Stimulated activated CD8-positive, alpha-beta memory T cell treated with anti-CD3 and anti-CD28 coated beads, Interleukin-4, amount 100 ng/mL, for 4 hours (primary cell): ENCODE measurements at places on chromosomes 1 and 21.

GRCh38 chr1:116948046-116948445 lies 38.3 kb downstream of the PTGFRN start:
- DNase-seq = no peak

- no peak for DNase-seq
These were observed 12.9 kb upstream of the RNU1-4 start for GRCh38 chr1:16727190-16728111.

- DNase-seq = no peak
These were observed 19.6 kb downstream of the CLIC4 start for GRCh38 chr1:24764848-24765247.

GRCh38 chr1:228989992-228990827 lies 254.9 kb downstream of the RHOU start:
- DNase-seq = no peak

DNA sequence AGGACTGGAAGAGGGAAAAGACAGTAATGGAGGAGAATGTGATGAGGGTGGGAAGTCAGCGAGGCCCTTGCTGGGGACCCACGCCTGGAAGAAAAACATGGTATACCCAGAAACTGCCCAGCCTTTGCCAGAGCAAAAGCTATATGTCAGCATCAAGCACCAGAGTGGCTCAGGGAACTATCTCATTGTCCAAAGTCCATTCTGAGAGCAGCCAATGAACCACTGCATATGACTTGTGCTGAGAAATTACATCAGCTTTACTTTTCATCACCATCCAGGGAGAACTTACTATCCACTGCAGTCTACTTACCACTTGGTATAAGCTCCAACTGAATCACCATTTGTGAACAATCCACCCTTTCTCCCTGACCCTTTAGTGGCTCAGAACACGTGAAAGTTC lies 148.1 kb downstream of the TTLL7 start:
- DNase-seq = no peak

- DNase-seq = no peak
These were observed 61.2 kb downstream of the DNM3 start for GRCh38 chr1:171902527-171902926.

GRCh38 chr1:229336345-229336744 lies 6.5 kb downstream of the CCSAP start:
- DNase-seq = no peak

DNA sequence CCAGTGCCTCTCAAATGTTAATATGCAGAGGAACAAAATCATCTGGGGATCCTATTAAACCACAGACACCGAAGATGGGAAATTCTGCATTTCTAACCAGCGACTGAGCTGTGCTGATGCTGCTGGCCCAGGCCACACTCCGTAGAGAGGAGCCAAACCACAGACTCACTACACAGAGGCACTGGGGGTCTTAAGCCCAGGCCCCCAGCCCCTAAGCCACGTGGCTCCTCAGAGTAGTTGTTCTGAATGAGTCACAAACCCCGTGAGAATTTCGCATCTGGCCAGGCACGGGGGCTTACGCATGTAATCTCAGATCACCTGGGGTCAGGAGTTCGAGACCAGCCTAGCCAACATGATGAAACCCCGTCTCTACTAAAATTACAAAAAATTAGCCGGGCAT lies 2.8 kb upstream of the CELA2A start:
- no peak for DNase-seq

- DNase-seq = no peak
These were observed 4.2 kb upstream of the C1orf141 start for GRCh38 chr1:67138813-67139499.

- DNase-seq = no peak
These were observed 47.6 kb downstream of the PKNOX1 start for GRCh38 chr21:43021756-43022600.
